ENCODE measurements at places on chromosomes 16 and 17.

DNA sequence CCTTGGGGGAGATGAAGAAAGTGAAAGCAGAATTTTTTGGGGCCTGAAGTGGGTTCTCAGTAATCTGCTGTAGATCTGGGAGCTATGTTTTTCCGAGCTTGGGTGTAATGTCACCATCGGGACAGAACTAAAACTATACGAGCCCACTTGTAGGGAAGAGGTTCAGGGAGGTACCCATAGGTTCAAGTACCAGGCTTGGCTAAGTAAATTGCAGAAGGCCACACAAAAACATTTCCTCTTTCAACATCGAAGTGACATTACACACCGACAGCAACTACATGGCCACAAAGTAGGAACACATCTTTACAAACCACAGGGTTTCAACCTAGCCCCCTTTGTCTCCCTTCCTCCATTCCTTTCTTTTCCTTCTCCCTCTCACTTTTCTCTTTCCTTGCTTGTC is 10.2 kb upstream of the ASIC2 start:
- no peak for DNase-seq

- no peak for DNase-seq
Observed at GRCh38 chr16:2195322-2196161, 863 bp downstream of the CASKIN1 start.

DNA sequence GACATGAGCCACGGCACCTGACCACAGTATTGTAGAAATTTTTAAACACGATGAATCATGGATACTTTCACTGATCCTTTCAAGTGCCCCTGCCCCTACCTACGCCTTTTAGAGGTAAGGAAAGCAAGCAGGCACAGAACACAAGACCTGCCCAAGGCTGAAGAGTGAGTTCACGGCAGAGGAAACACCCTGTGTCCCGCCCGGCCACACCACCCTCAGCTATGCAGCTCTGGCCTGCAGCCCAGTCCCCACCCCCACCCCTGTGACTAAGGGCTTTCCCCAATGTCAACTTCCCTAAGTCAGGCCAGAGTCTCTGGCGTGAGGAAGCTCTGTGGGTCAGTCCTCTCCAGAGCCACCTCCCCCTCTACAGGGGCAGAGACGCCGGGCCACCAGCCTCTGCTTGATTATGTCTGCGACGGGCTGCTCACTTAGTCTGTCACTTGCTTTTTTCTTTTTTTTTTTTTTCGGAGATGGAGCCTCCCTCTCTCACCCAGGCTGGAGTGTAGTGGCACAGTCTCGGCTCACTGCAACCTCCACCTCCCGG is 8.4 kb downstream of the SLC16A5 start:
- no peak for DNase-seq

DNA sequence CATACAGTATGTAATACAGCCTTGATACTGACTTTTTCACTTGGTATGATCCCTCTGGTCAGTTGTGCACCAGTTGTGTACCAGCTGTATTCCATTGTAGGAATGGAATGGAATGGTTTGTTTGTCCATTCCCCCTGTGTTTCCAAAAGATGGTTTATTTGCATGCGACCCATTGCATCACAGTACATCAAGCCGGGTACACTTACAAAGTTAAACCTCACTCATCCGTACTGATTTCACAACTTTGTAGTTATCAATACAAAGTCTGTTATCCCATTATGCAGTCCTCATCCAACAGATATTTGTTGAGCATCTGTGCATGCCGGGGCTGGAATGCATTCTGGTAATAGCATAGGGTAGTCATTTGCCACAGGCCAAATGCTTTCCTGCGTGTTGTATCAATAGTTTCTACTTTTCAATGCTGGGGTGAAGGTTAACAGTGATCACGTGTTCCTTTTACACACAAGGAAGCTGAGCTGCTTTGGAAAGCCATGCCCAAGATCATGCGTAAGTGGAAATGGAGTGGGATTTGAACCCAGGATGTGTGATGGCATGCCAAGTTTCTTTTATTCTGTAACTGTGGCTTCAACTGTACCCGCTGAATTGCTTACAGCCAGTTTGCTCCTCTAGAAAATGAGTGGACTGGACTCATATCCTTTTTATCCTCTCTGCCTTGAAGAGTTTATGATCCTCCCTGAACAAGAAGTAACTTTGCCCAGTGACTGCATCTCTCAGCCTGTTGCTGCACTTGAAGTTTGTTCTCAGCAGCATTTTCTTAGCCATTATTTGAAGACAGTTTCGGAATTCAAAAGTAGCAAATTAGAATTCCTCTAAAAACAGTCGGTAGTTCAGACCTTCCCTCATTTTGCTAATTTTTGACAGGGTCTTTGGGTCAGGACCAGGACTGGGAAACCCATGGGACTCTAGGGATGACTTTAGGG is 228.5 kb downstream of the CCDC182 start:
- no peak for DNase-seq

DNA sequence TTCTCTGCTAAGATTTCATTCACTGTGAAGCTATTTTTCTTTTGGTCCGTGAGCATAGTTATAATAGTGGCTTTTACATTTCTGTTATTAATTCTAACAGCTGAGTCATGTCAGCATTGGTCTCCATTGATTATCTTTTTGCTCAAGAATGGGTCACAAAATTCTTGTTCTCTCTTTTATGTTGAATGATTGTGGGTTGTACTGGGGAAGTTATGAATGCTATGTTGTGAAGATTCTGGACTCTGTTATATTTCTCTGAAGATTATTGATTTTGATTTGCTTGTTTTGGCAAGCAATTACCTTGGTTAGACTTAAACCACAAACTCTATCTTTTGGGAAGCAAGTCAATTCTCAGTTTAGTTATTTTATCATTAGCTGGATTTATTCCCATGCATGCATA is 98.8 kb downstream of the IRX5 start:
- no peak for DNase-seq

- DNase-seq = no peak
Observed at GRCh38 chr17:81123052-81124048, 42.0 kb upstream of the PVALEF start.

DNA sequence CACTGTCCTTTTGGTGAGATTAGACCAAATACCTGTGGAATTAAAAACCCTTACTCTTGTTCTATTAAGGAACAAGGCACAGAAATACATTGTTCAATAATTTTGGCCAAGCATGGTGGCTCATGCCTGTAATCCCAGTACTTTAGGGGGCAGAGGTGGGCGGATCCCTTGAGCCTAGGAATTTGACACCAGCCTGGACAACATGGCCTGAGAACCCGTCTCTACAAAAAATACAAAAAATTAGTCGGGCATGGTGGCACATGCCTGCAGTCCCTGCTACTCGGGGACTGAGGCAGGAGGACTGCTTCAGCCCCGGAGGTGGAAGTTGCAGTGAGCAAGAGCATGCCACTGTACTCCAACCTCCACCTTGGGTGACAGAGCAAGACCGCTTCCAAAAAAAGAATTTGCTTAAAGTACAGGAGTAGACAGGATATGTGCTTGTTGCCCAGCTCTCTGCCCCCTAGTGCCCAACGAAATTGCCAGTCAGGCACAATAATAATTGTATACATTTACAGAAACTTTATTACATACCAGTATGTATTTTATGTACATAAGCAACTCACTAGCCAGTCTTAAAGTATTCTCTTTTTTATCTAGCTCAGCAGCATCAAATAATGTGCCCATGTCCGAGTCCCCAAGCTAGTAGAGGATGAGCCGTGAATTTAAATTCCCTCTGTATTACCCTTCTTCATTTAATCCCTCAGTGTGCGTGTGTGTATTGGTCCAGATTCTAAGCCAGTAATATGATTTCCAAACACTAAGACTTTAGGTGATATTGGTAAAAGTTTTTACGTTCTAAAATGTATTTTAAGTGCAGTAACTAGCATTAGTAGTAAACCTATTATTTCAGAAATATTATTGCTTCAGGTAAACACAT is 1.4 kb downstream of the THUMPD1 start:
- no peak for DNase-seq

DNA sequence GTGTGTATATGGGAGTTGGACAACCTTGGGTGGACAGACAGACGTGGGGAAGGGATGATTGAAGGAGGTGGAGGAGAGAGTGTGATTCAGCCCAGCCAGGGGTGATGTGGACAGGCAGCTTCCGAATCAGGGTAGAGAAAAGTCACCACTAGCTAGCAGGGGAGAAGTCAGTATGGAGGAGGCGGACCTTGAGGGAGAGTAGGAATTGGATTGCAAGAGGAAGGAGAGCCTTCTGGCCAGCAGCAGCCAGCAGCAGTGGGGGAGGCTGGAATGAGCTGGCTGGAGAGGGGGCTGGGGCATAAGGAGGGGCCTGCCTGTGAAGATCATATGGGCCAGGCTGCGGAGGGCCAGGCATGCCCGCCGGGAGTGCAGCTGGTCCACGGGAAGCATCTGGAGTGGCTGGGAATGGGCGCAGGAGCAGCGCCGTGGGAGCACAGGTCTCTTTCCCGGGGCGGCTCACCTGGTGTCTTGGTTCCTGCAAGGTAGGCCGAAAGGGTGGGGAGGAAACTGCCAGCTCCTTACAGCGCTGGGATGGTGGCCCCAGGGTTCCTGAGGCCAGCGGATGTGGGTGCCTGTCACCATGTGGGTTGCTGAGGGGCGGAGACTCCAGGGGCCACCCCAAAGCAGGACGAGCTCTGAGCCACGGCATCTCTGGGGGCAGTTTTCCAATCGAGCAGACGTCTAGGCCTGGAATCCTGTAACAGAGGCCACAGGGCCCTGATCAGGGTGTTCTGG is 235.3 kb downstream of the SEC14L1 start:
- no peak for DNase-seq

- DNase-seq = no peak
Observed at GRCh38 chr16:22874394-22874793, 60.4 kb downstream of the HS3ST2 start.

DNA sequence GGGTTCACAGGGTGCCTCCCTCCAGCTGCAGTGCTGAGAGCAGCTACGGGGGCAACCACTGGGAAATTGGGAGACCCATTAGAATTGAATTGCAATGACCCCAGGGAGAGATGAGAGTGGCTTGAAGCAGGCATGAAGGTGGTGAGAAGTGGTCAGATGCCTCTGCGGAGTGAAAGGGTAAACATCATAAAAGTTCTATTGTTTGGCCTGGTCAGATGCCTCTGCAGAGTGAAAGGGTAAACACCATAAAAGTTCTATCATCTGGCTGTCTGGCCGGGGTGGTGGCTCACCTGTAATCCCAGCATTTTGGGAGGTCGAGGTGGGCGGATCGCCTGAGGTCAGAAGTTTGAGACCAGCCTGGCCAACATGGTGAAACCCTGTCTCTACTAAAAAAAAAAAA is 53.5 kb downstream of the TNFRSF13B start:
- DNase-seq = no peak

DNA sequence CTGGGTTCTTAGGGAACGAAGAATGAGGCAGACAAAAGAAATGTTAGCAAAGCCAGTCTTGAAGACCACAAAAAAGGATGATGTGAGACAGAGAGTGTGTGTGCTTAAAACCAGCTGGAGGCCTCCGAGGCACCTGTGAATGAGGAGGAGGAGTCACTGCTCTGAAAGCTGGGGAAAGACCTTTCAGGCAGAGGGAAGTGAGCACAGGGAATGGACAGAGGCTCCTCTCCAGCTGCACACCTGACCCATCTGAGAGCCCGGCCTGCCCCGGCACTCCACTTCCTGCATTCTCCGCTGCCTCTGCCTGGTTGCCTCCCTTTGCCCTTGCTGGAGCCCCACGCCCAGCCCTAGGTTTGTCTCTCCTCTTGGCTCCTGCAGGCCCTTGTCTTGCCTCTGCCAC is 55.2 kb upstream of the SREBF1 start:
- DNase-seq = no peak

- no peak for DNase-seq
Observed at GRCh38 chr16:56212144-56212543, 20.9 kb downstream of the GNAO1 start.

GRCh38 chr16:25256695-25257469 is 763 bp downstream of the ZKSCAN2 start:
- no peak for DNase-seq

DNA sequence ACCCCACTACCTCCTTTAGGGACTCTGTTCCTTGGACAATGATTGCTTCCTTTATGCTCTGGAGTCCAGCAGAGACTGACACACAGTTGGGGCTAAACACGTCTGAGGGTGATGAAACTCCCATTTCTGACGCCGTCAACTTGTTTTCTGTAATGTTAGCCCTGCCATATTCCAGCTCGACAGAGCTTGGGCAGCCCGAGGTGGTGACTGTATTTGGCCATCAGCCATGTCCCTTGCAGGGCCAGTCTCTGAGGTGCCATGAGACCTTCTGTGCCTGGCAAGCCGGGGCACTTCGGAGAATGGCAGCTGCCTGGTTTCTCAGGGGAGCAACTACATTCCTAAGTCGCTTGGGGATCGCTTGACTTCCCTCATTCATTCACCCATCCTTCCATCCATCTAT is 278.9 kb upstream of the TNRC6C start:
- peak; percentile 42 for DNase-seq

DNA sequence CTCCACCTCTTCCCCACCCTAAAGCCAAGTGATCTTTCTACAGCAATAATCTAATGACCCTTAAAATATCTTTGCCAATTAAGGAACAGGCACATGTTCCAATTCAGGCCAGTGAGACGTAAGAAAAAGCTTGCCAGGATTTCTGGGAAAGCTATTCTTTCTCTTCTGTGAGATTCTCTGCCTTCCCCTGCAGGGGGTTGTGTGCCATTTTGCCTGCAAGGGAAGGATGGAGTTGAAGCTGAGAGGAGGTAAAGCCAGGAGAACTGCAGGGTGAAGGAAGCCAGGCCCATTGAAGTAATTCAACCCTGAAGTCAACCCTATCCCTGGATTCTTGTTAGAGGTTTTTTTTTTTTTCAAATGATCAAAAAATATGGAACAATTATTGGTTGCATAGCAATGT is 9.0 kb upstream of the LPO start:
- no peak for DNase-seq

DNA sequence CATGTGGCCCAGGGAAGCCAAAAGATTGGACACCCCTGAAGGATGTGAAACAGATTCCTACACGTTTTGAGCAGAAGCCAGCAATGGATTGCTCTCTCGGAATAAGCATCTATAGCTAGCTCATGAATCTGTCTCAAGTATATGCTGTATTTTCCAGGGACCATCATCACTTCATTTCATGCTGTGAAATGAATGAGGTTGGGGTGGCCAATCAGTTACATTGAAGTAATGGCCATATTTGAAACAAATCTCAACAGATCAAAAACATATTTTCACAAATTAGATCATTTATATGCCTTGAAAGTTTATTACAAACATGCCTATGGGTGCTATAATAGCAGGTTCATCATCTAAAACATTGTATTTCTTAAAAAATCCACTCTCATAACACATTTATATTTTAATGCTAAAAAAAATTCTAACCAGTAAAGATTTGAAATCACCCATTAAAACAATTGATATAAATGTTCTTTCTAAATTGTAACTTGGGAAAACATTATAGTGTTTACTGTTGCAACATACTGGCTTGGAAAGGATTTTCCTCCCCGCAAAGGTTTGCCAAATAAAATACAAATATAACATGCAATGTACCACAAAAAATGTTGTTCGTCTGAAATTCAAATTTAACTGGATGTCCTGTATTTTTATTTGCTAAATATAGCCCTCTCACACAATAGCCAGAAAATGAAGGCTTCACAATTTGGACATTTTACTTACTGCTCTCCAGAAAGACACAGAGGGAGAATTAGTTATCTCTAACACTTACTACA is 743.6 kb downstream of the KCNJ2 start:
- no peak for DNase-seq

- peak; percentile 28 for DNase-seq
Observed at GRCh38 chr17:82900741-82901140, 60.9 kb upstream of the ZNF750 start.

Measured in chondrocyte (in vitro differentiated cells).